ENCODE measurements at places on chromosomes 13 and 19.

DNA sequence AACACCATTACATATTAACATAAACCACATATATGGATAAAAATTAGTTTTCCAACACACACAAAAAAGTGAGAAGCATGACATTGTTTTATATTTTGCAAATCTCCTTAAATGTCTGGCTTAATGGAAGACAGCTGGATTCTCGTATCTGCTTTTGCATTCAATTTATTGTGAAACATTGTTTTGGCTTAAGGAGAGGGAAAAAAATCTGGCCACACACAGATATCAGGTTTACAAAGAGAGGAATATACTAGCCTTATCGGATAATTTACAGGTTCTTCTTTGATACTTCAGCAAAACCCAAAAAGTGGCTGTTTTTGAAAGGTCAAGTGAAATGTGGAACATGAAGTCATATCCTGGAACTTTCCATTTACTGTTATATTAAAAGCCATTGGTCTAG is 523.5 kb upstream of the ARGLU1 start:
- DNase-seq, result no peak

GRCh38 chr13:65868099-65868498 is 1362.0 kb downstream of the PCDH9 start:
- no peak for DNase-seq

DNA sequence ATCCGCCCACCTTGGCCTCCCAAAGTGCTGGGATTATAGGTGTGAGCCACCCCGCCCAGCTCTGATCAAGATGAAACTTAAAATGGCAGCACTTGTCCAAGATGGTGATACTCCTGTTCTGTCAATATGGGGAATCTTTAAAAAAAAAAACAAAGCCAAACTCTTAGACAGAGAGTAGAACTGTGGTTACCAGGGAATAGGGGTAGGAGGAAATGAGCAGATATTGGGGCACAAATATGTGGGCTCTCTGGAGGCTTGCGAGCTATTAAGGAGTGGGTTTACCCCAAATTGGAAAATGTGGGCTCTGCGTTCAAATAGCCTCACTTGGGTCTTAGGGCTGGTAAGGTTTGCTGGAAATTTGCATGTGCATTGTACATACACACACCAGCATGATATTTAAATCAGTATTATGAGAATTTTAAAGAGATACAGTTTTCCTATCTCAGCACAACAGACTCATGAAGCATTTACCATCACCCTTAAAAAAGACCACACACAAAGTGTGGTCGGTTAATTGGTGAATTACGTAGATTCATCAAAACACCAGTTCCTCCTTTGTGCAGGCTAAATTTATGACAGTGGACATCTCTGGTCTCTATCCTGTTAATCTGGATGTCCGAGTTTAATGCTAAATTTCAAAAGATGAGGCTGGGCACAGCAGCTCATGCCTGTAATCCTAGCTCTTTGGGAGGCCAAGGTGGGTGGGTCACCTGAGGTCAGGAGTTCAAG is 11.3 kb downstream of the CD70 start:
- no peak for DNase-seq

DNA sequence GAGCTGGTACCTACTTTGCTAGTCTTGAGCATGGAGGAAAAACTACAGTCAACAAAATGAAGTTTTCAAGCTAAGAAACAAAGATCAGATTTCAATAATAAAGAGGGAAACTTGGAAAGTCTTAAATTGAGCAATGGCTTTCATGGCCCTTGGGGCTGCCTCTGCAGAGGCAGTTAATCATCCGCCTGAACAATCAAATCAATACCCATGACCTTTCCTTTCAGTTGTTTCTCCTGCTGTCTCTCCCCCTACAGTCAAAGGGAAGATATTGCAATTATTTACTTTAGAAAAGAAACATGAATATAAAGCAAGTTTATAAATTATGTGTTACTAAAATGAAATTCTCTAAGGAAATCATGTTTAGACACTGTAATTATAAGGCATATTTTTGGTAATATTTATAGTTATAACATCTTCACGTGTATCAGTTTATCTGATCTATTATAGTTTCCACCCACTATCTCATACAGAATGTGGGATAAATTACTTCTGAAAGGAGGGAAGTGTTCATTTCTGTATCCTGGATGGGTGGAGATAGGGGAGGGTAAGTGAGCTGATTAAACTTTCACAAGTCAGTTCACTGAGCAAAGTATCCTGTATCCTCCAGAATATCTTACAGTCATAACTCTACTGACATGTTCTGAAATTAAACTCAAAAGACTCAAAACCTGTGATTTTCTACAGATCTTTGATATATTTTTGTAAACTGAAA is 72.4 kb upstream of the TSC22D1 start:
- DNase-seq, result no peak

GRCh38 chr13:45180713-45181601 is 19.9 kb downstream of the KCTD4 start:
- no peak for DNase-seq

GRCh38 chr13:41973247-41973741 is 12.4 kb upstream of the VWA8 start:
- DNase-seq, result peak; percentile 44

DNA sequence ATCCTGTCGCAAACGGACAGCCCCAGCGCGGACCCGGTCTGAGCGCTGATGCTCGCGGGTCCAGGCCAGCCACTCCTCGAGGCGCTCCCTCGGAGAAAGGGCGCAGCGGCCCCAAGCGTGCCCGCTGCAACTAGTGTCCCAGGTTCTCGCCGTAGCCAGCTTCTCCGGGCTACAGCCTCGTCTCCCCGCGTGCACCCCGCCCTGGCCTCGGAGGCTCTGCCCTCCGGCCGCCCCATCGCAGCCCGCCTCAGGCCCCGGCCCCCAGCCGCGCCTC is 487 bp downstream of the FLT1 start:
- peak; percentile 65 for DNase-seq

GRCh38 chr19:56132316-56132822 is 8.7 kb upstream of the ZNF444 start:
- peak; percentile 91 for DNase-seq

- DNase-seq, result no peak
These were observed 44.6 kb downstream of the GGACT start for GRCh38 chr13:100543872-100544602.

DNA sequence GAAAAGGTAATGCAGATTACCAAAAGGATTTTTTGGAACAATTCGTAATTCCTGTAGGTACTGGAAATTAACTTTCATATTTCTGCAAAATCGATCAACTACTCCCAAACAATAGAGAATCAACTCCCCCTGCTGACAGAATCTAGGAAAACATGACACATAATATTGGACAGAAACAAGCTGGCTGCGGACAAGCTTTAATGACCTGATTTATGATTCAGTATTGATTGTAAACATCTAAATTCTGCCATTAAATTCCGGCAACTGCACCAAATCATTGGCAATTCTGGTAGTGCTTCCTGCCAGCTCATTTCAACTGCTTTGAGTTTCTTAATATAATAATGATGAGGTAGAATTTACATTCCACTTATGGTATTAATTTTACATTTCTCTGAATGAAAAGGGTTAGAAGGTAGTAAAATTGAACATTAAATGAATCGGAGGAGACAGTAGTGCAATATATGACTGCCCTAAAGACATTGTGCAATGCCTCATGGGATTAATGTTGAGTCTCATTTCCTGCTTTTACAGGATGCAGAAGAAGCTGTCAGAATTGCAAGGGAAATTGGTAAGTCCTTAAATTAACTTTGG is 146.5 kb downstream of the PCCA start:
- DNase-seq, result peak; percentile 59

GRCh38 chr13:30796631-30797601 is 61.6 kb downstream of the ALOX5AP start:
- DNase-seq, result no peak

DNA sequence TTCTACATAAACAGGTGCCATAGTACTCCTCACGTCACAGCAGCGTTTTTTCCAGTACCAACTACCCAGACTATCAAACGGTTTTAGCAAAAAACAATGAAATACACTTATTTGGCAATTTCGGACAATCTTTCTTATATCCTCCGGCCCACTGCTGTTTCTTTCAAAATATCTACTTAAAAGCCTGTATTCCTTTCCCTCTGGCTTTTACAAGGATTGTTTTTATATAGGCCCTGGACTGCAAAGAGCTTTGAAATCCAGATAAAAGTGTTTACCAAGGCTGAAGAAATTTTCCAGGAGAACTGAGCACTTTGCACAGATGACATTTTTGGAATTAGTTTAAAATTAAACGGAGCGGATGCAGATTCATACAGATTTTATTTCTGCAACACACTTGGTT is 255.9 kb upstream of the STARD13 start:
- no peak for DNase-seq

DNA sequence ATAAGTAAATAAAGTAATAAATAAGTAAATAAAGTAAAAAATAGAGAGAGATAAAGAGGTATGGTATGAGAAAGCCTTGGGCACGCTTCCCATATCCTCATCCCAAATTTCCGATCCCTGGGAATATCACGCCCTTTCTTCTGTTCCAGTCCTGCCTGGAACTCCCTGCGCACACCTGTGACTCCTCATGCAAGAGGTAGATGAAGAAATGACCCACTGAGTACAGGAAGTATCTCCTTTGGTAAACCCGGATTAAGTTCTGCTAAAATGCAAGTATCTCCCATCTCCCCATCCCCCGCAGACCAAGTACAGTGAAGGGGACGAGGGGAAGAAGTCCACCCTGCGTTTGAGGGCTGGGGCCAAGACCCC is 399 bp upstream of the ZNF136 start:
- no peak for DNase-seq

- DNase-seq, result no peak
These were observed 30.8 kb downstream of the USPL1 start for GRCh38 chr13:30648522-30649012.

Data from neural progenitor cell (in vitro differentiated cells).